ENCODE measurements at places on chromosomes 4 and X.

DNA sequence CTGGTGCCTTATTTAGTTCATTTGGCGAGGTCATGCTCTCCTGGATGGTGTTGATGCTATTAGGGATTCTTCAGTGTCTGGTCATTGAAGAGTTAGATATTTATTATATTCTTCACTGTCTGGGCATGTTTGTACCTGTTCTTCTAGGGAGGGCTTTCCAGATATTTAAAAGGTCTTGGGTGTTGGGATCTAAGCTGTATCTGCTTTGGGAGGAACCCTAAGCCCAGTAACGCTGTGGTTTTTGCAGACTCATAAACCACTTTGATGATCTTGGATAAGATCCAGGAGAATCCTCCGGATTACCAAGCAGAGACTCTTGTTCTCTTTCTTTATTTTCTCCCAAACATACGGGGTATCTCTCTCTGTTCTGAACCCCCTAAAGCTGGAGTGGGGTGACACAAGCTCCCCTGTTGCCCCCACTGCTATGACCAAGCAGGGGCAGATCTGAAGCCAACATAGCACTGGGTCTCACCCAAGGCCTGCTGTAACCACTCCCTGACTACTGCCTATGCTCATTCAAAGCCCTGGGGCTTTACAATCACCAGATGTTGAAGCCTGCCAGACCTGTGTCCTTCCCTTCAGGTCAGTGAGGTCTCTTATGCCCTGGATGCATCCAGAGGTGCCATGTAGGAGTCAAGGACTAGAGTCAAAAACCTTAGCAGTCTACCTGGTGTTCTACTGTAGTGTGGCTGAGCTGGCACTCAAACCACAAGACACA is 187.6 kb downstream of the GUCY2F start:
- DNase-seq = no peak

- no peak for DNase-seq
Observed at GRCh38 chr4:19178835-19179234, 1072.9 kb upstream of the SLIT2 start.

- no peak for DNase-seq
Observed at GRCh38 chrX:38110231-38110630, 103.9 kb downstream of the SYTL5 start.

DNA sequence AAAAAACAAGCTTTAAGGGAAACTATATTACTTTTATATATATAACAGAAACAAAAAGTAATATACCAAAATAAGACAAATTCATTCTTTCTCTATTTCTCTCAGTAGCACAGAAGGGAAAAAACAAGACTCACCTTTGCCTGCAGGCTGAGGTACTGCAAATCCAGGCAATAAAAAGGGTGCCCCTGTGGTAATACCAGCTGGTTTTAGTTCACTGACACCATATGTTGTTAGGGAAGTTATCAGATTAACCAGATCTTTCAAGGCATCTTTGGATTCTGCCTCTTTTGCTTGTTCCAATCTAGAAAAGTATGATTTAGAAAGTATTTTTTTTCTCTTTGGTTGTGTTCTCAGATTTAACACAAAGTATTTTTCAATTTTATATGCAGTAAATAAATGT is 139.8 kb downstream of the WDFY3 start:
- no peak for DNase-seq

GRCh38 chrX:73215246-73215645 is 595 bp upstream of the NAP1L2 start:
- no peak for DNase-seq

DNA sequence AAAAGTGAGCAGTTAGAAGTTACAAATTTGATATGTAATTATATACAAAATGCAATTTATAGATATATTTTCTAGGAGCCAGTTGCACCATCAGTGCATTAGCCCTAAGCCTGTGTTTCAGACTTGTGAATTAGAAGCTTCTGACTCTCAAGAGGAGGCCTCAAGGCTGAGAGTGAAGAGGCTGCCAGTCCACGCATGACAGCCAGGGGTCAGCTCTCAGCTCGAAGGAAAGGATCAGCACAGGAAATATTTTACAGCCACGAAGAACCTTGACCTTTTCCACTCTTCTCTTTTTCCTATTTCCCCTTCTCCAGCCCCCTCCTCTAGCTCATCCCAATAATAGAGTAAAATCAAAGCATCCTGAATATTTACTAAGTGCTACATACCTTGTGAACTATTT is 642.4 kb downstream of the TRIML1 start:
- DNase-seq = no peak

GRCh38 chr4:74093981-74094623 is 4.9 kb downstream of the CXCL2 start:
- DNase-seq = no peak

DNA sequence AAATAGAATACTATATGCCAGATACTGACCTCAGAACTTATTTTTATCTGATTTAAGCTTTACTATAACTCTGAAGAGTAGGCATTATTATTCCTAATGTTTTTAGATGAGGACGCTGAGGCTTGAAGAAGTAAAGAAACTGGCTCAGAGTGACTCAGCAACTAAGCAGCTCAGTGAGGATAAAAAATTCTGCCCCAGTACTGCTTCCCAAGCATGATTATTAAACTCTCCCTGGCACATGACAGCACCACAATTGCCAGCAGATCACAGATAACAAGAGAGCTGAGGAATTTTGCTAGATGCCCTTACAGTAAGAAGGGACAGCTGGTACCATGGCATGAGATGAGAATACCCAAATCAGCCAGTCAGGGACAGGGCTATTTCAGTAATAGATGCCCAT is 219.4 kb downstream of the NKX6-1 start:
- DNase-seq = no peak

DNA sequence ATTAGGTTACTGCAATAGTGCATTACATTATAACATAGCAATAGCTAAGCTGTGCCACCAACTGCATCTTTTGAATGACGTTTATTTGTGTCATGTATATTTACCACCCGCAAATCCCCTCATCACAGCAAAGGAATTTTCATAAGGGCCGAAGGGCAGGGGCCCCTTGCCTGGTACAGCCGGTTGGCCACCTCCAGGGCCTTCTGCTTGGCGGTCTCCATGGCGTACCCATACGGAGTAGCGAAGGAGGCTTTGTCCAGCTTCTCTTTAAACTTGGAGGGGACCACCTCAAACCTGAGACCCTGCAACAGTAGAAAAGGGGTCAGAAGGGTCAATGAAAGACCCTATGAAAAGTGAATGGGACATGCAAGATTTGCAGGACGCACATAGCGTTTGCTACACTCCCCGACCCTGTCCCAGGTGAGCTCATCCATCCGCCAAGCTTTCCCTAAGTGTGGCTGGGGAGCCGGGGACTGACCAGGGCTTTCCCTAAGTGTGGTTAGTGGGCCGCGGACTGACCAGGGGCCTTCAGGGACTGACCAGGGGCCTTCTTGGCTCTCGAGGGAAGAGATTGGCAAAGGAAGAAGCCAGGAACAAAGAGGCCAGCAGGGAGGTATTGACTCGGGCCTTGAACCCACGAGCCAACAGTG is 10.6 kb downstream of the ASMTL start:
- no peak for DNase-seq

DNA sequence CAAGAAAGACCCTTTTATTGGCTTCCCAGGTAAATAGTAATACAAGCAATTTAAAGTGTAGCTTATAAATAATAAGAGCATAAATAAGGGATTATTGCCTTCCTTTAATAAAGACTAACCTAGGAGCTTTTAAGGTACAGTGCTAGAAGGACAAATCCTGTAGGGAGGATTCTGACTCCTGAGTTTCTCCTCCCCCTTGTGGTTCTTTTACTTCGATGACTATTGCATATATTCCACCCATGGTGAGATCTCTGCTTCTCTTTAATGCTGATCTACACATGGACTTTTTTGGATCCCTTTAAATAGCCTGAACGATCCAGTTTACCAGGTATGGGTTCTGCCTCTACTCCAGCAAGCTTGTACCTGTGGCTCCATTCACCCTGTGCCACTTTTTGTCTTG is 2.5 kb downstream of the GALNT7 start:
- DNase-seq = no peak

DNA sequence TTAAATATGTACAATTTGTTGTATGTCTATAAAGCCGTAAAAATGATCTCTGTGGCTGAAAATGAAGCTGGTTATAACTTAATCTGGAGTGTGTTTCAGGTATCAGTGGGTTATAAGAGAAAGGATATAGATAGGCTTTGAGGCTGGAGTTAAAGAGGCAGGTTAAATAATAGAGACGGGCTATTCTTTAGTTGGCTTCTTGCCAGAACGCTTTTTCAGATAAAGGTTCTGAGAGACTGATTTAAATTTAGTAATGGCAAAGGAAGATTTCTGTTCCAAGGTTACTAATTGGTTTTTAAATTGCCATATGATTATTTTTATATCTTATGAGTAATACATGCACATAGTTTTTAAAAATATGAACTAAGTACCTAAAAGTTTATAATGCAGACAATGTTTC is 117.4 kb downstream of the AWAT2 start:
- DNase-seq = no peak

GRCh38 chr4:112172180-112172579 is 26.9 kb downstream of the FAM241A start:
- no peak for DNase-seq

- no peak for DNase-seq
Observed at GRCh38 chr4:70158576-70158975, 4.5 kb downstream of the PRR27 start.

DNA sequence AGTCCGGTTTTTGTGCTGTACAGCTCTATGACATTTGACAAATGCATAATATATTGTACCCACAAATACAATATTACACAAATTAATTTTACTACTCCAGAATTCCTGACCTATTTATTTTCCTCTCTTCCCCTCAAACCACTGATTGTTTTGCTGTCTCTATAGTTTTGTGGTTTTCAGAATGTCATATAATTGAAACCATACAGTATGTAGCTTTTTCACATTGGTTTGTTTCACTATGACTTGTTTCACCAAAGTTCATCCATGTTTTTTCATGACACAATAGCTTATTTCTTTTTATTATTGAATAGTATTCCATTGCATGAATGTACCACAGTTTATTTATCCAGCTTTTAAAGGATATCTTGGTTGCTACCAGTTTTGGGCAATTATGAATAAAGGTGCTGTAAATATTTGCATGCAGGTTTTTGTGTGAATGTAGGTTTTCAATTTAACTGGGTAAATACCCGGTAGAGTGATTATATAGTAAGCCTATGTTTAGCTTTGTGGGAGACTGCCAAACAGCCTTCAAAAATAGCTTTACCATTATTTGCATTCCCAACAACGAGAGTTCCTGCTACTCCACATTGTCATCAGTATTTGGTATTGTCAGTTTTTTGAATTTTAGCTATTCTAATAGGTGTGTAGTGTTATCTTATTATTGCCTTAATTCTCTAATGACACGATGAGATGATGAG is 25.9 kb downstream of the RNF175 start:
- no peak for DNase-seq

- DNase-seq = no peak
Observed at GRCh38 chr4:186684889-186685309, 38.8 kb downstream of the FAT1 start.

DNA sequence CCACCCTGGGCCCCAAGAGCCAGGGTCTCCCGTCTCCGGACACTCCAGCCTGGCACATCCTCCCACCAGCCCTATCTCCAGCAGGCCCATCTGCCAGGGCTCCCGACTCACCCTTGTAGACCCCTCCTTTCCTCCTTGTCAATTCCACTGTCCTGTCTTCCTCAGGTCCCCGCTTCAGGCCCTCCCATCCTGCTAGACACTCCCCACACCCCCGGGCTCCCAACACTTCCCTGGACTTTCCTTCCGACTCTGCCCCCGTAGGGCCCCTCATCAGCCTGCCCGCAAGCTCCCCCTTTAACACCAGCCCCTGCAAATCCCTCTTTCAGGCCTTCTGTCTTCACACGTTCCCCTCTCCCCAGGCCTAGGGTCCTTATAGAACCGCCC is 1.1 kb downstream of the PRAF2 start:
- DNase-seq = no peak

GRCh38 chr4:139402436-139402835 is 51.5 kb upstream of the RAB33B start:
- DNase-seq = no peak

DNA sequence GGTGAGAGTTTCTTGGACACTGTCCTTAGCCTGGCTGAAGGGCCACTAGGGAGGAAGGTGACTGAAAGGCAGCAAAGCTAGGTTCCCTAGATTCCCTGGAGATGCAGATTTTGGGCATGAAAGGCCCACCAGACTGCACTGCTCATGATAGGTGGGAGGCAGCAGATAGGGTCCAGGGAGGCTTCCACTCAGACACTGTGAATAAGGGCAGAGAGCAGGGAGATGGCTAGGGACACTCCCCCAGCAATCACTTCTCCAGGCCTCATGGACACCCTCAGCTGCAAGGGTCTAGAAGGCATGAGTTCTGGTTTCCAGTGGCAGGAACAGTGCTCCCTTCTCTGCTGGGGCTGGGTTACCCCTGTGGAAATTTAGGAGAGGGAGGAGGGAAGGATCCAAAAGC is 20.1 kb downstream of the ARMCX2 start:
- no peak for DNase-seq

GRCh38 chr4:135770505-135770904 is 1568.9 kb upstream of the PABPC4L start:
- DNase-seq = no peak

DNA sequence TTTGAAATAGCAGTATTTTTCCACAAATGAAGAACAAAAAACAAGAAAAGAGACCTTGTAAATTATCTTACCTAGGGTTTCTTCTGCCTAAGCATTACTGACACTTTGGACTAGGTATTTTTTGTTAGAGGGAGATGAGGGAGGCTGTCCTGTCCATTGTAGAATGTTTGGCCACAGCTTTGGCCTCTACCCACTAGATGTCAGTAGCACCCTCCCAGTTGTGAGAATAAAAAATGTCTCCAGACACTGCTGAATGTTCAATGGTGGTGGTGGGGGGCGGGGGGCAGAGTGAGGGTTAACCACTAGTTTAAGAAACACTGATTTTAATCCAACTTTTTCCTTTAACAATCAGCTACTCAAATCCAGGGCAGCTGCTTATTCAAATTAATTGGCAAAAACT is 25.8 kb downstream of the OTUD4 start:
- no peak for DNase-seq

GRCh38 chrX:103538728-103539127 is 19.4 kb upstream of the RAB40A start:
- DNase-seq = no peak

DNA sequence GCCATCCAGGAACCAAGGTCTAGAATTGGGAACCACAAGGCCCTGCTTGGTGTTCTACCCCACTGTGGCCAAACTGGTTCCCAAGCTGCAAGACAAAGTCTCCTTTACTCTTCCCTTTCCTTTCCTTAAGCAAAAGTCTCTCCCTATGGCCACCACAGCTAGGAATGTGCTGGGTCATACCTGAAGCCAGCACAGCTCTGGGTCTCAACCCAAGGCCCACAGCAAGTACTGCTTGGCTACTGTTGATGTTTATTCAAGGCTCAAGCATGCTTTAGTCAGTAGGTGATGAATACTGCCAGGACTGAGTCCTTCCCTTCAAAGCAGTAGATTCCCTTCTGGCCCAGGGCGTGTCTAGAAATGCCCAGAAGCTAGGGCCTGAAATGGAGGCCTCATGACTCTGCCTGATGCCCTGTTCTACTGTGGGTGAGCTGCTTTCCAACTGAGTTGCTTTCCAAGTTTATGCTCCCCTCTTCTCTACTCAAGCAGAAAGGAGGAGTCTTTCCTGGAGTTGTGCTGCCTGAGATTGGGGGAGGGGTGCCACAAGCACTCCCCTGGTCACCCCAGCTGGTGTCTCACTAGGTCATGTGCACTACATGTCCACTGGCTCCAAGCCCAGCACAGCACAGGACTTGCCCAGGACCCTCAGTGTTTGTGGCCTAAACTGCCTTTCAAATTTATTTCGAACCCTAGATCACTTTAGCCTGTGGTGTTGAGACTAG is 44.9 kb downstream of the STAP1 start:
- no peak for DNase-seq

- no peak for DNase-seq
Observed at GRCh38 chrX:124829930-124830329, 483.6 kb downstream of the SH2D1A start.

Data from AG04449 (cell line).